ELF-1 (cell line): ENCODE measurements at places on chromosomes 2 and 18.

GRCh38 chr2:184524551-184525382 lies 73.6 kb upstream of the ZNF804A start:
- DNase-seq, result no peak

DNA sequence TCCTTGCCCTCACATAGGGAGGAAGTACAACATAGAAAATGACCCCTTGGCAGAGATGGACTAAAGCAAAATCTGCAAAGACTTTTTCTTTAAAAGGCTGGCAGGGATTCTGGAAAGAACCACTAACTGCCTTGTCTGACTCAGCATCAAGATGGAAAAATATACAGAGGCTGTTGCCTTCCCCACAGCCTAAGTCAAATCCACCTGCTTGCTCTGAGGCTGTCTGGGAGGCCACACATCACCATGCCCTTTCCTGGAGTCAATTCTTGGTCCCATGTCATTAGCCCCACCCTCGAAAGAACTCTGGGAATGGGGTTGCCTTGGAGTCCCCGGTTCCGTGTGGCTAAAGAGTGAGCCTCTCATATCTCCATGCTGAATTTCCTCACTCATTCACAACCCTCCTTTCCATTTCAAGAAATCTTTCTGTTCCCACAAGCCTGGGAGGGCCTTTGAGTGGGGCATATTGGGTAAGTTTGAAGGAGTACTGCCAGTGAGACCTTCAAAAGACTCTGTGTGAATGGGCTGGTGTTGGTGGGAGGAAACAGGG lies 39.4 kb downstream of the BMP10 start:
- DNase-seq, result no peak

DNA sequence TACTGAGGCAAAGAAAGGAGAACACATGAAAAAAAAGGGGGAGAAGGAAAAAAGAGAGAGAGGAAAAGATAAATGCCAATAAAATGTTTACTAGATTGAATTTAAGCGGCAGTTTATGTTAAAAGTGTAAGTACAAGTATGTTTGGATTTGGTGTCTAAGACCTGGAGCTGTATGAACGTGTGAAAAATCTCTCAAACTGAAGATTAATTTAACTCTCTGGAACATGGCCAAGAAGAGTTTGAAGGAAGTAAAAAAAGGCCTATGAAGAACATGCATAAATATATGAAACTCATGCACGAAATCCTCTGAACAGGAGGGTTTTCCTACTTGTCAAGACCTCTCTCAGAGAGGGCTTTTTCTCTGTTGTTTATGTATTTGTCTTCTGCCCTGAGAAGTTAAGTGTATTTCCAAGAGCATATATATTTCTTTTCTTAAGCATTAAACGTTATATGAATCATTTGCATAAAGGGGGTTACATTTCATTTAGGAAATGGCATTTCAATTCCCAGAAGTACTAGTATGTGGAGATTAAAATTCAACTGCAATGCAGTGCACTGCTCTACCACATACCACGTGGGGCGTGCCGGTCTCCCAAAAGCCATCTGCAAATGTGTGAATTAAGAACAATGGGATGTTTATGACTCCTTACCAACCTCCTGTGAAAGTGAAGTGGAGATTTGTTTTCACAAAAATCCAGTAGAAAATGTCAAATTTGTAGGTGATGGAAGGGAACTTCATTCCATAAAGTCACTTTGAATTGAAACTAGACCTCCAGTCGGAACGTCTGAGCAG lies 281.1 kb upstream of the TRIB2 start:
- DNase-seq, result no peak

DNA sequence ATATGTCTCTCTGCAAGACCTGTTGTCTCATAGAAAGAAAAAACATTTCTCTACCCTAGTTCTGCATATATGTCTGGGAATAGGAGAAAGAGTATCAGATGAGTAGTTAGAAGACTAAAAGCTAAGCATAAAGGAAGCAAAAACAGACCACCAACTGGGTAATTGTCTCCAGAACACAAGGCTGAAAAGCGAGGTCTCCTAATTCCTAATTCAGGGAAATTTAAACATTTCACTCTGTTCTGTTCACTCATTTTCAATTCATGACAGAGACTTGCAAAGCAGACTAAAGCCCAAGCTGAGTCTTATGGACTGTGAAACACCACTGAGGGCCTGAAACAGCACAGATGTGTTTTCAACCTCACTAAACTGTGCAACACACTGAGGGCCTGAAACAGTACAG lies 224.4 kb upstream of the TMEM200C start:
- DNase-seq, result no peak

DNA sequence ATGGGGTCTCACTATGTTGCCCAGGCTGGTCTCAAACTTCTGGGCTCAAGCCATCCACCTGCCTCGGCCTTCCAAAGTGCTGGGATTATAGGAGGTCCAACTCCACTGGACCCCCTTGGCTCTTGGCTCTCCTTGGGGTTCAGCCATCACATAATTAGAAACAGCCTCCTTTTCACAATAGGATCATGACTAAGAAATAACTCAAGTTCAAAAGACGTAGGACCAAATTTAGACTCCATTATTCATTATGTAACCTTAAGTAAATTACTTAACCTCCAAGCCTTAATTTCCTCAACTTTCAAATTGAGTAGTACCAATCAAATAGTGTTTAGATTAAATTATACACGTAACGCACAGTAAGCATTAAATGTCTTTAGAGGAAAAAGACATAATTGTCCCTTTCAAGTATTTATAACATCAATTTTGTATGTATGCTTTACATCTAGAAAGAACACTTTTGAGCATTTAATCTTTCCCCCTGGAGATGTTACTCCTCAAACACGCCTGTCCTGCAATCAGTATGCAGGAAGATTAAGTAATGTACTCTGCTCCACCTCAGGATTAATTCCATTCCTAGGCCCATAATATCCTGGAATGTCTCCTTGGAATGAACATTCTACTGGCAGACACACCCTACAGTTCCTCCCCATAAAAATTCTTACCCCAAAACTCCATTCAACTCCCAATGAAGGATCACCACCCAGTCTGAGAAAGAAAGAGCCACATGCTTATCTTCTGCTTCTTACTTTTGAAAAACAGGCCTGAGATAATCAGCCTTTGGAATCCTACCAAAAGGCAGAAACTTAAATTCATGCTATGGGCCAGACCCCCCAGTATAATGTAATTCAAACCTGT lies 49.1 kb downstream of the COBLL1 start:
- peak; percentile 49 for DNase-seq

GRCh38 chr18:30465096-30465495 lies 577.4 kb downstream of the DSC3 start:
- DNase-seq, result no peak

- no peak for DNase-seq
Measured at GRCh38 chr18:2716394-2717326, 61.1 kb downstream of the SMCHD1 start.

- peak; percentile 87 for DNase-seq
Measured at GRCh38 chr2:236874866-236875481, 210.7 kb upstream of the COPS8 start.

DNA sequence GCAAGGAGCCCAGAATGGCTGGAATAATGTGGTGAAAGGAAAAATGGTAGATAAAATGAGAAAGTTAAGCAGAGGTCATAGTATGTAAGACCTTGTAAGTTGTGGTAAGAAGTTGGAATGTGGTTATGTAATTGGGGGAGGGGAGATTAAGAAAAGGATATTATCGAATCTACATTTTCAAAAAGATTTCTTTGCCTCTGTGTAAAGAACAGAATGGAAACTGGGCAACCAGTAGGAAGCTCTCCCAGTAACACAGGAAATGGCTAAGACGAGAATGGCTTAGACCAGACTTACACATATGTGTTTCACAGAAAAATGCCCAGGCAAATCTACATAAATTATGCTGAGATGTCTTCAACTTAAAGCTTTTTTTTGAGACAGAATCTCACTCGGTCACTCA lies 13.2 kb downstream of the MEMO1 start:
- DNase-seq, result no peak

DNA sequence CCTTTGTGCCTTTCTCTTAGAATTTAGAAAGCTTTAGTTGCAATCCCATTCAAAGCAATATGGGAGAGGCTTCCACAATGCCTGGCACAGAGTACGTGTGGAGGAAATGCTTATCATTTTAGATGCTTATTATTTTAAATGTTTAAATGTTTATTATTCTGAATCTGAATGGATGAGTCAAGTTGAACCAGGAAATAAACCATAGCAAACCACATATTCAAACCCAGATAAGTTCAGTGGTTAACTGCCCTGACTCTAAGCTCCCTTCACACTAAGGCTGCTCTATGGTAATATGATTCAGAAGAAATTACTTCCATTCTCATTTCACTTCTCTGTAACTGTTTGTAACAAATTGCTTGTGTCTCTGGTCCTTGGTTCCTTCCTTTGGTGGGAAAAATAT lies 5.2 kb upstream of the PPP4R1 start:
- DNase-seq, result no peak

DNA sequence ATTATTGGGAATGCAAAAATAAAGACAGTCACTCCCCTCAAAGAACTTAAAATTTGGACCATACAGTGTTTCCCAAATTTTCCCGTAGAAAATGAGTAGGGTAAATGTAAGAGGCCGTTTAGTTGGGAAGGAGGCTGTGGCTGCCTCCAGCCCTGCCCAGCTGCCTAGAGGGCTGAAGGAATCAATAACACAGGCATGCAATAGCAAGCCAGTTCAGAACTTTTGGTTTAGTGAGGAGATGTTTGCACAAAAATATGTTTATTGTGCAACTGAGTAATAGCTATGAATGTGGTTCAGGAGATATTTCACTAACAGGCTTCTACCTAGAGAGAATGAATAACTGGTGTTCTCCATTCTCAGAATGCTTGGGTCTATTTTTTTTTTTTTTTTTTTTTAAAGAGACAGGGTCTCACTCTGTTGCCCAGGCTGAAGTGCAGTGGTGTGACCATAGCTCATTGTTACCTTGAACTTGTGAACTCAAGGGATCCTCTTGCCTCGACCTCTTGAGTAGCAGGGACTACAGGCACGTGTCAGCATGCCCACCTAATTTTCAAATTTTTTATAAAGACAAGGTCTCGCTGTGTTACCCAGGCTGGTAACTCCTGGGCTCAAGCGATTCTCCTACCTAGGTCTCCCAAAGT lies 23.6 kb downstream of the UGP2 start:
- DNase-seq, result no peak

- no peak for DNase-seq
Measured at GRCh38 chr2:180002198-180002770, 4.8 kb downstream of the CWC22 start.

- DNase-seq, result no peak
Measured at GRCh38 chr2:45210462-45211195, 201.4 kb upstream of the SIX2 start.

DNA sequence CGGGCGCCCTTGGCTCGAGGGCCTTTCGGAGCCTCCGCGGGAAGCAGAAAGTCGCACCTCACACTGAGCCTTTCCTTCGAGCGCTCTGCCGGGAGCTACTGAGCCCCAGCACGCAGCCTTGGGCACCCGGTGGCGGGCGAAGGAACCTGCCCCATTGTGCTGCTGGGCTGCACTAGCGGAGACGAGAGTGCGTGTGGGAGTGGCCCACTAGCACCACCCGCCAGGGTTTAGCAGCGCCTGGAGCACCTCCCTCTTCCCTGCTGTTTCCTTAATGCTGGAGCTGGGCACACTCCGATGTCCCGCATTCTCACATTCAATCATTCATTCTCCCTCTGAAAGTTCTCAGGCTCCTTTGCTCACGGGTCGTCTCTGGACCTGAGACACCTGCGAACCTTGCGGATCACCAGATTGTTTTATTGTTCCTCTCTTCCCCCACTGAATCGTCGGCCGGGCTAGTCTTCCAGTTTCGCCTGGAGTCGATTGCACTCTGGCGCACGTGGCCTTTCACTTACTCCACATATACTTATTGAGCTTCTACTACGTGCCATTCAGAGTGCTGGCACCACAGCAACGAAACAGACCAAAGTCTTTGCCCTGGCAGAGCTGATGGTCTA lies 8.5 kb upstream of the PAX3 start:
- DNase-seq, result peak; percentile 68

DNA sequence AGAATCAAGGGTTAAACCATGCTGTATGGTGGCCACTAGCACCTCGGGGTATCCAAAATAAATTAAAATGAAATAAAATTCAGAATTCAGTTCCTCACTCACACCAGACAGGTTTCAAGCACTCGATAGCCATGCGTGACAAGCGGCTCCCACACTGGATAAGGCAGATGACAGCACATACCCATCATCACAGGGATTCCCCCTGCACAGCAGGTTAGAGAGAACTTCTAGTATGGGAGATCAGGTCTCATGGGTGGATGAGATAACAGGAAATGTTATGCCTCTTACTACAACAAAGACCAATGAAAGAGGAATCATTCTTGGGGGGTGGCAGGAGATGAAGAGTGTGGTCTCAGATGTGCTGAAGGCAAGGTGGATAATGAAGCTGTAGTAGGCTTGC lies 121.9 kb upstream of the ACAA2 start:
- DNase-seq, result no peak

- DNase-seq, result peak; percentile 80
Measured at GRCh38 chr2:119407430-119408220, 24.0 kb upstream of the TMEM37 start.

GRCh38 chr2:74293191-74293991 lies 49.8 kb downstream of the SLC4A5 start:
- DNase-seq, result no peak

DNA sequence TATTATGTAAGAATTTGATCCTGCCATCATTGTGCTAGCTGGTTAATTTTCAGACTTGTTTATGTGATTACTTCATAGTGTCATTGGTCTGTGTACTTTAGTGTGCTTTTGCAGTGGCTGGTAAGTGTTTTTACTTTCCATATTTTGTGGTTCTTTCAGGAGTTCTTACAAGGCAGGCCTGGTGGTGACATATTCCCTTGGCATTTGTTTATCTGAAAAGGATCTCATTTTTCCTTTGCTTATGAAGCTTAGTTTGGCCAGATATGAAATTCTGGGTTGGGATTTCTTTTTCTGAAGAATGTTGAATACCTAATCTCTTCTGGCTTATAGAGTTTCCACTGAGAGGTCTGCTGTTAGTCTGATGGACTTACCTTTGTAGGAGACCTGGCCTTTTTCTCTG lies 72.8 kb upstream of the MC4R start:
- no peak for DNase-seq

DNA sequence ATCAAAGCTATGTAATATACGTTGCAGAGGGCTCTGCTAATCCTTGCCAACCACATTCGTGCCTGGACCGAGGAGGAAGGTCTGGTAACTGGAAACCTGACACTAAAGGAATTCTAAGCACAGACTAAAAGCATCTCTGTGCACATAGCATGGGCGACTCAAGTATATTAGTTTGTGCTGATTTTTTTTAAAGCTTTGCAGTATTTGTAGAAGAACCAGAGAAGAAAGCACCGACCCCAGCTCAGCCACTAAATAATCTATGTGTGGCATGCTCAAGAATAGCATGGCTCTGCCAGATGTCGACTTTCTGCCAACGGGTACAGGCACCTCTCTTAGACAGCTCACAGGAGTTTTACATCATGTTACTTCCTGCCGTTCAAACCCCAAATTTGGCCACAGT lies 73.2 kb upstream of the NRP2 start:
- no peak for DNase-seq
